ENCODE measurements at places on chromosomes 1 and 21.

DNA sequence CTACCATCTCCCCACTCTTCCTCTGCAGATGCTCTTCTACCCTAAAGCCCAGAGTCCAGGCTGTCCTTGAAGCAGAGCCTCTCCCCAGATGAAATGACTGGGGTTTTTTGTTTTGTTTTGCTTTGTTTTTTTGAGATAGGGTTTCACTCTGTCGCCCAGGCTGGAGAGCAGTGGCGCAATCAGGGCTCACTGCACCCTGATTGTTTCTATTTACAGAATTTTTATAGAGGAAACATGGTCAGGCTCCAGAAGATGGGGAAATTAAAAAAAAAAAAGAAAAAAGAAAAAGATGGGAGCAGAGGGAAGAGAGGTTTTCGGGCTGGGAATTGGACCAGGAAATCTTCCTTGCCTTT lies 43.7 kb upstream of the ZNF281 start:
- no peak for DNase-seq

DNA sequence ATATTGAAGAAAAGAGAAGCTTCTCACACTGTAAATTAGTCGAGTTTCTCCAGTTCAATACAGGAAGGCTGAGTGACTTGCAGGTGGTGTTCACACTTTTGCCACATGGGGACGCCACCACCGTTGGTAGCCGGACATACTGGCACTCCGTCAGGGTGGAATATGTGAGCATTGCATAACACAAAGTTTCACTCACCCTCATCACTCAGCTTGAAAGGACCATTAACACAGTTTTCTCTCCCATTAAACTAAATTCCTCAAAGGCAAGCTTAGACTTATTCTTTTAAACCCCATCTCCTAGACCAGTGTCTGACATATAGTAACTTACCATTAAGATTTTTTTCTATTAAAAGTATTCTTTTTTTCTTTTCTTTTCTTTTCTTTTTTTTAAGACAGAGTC lies 105.3 kb upstream of the SERBP1 start:
- peak; percentile 77 for DNase-seq

DNA sequence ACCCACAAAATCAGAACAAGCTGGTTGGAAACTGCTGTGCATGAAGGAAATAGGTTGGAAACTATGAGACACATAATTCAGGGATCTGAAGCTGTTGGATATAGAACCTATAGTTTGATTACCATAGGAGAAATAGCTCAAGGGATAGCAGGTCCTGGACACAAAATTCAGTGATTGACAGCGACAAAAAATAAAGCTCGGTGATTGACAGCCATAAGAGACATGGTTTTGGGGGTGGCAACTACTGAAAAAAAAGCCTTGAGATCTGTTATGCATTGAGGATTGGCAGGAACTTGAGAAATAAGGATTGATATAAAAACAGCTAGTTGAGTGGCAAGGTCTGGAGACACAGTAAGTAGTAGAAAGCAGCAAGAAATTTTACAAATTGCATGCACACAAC lies at the start of gene KRTAP25-1:
Gene KRTAP25-1, minus strand, starts transcription at position 300 of the 400 bp plus-strand sequence. Its CDS starts 24 bp downstream, at position 276.
- DNase-seq = no peak

- peak; percentile 33 for DNase-seq
Observed at GRCh38 chr1:218349348-218350034, 4.4 kb downstream of the TGFB2 start.

- no peak for DNase-seq
Observed at GRCh38 chr1:181704546-181704945, 221.2 kb downstream of the CACNA1E start.

DNA sequence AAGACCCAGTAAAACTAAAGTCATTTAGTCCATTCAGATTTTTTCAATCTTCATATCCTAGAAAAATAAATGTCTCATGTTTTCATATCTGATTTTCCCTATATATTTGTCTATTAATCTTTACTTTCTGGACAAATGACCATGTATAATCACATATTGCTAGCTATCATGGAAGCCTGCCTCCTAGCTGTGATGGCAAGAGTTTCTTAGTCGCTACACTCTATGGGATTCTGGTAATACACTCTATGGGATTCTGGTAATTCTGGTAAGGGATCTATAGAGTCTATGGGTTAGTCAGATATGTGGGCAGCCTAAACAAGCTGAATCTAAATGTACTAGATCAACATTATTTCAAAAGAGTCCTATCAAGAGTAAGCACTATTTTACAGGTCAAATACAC lies 198.7 kb upstream of the LHX8 start:
- no peak for DNase-seq

DNA sequence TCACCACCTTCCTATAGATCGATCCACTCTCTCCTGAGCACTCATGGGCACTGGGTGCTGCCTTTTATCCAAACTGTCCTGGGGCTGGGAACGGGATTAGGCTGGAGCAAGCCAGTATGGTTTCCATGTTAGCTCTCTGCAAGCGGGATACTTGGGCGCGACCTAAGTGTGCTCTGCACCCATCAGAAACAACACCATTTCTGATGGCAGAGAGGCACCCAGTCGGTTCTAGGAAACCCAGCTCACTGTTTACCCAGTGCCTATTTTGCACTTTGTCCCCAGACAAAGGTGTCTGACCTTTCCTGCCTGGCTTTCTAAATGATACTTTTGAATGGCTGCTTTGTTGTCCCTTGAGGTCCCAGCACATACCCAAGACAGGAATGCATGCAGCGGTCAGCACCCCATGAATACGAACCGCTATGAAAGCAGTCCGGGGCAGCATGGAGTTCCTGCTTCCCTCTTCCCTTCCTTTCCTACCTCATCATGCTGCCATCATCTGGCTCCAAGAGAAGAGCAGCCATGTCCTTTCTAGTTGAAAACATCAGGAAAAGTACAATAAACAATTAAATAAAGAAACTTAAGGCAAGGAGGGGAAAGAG lies 83.9 kb downstream of the TRABD2B start:
- no peak for DNase-seq

DNA sequence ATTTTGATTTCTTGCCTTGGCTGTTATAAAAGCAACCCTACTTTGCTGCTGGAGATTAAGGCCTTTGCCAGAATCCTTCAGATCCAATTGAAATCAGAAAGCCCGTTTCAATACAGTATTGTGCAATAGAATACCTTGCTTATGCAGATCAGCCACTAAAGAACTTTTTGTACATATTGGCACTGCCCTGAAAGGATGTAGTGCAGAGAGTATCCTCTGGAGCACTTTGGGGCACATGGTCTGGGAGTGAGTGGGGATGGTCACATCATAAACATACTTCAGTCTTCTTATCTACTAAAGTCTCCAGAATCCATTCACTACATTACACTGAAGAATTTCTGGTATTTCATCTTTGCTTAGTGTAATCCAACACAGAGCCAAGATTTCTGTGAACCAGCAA lies 189.0 kb downstream of the CENPF start:
- peak; percentile 21 for DNase-seq

- no peak for DNase-seq
Observed at GRCh38 chr1:243236604-243237252, 18.4 kb downstream of the CEP170 start.

DNA sequence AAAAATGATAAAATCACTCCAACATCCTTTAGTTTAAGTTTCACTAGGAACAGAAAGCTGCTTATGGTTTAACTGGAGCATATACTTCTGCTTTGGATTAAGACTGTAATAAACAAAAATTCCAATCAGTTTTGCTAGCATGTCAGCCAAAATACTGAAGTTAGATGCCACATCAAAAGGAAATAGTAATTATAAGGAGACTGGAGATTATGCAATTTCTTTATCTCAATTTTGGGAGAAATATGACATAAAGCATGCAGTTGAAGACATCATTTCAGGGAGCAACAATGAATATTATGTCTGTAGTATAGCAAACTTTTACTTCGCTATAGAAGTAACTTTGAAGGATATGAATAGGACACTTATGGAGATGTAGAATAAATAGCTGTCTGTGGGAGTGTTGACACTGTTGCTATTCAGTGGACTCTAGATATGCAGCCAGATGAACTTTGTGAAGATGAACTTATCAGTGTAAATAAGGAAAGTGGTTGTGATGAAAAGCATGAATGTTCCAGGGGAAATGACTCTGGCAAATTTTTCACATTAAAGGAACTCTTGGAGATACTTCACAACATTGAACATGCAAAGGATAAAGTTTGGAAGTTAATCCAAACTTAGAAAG lies 107.8 kb downstream of the RABGAP1L start:
- no peak for DNase-seq

DNA sequence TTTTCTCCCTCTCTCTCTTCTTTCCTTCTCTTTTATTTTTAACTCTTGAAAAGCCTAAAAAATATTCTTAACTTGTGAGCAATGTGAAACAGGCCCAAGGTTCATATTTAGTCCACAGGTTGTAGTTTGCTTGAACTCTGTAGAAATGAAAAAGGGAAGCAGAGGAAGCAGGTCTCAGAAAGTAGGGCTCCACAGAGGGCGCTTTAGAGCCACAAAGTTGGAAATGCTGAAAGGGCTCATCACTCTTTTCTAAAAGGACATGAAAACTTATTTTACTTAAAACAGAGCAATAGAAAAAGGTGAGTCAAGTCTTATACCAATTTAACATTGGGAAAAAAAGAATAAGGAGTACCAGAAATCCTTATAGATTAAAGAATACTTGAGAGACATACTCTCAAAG lies 247.0 kb downstream of the USP25 start:
- no peak for DNase-seq

DNA sequence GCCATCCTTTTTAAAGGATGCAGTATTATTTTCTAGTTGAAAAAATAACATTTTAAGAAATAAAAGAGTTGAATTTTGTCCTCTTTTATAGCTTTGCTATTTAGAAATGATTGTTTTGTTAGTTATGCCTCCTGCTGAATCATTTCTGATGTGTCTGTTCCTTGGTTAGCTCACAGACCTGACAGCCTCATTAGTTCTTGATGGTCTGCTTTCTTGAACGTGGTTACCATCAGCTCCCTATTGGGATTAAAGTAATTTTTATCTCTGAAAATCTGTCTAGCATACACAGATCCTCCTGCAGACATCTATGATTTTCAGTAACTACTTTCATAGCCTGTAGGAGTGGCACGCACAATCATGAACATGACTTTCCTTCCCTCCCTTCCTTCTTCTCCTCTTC lies 447.6 kb upstream of the B3GALT2 start:
- DNase-seq = no peak

- DNase-seq = no peak
Observed at GRCh38 chr1:57319165-57319564, 104.7 kb downstream of the DAB1 start.

- DNase-seq = peak; percentile 51
Observed at GRCh38 chr1:200640963-200641401, 20.4 kb upstream of the KIF14 start.

- DNase-seq = no peak
Observed at GRCh38 chr1:186839041-186839400, 10.3 kb downstream of the PLA2G4A start.

- no peak for DNase-seq
Observed at GRCh38 chr21:44657635-44658540, at the start of gene KRTAP12-3. TSS of gene KRTAP12-3 (plus strand) at chr21:44657932. CDS start at chr21:44657980, 48 bp downstream.

- DNase-seq = no peak
Observed at GRCh38 chr1:20578062-20578461, 10.8 kb upstream of the CDA start.

DNA sequence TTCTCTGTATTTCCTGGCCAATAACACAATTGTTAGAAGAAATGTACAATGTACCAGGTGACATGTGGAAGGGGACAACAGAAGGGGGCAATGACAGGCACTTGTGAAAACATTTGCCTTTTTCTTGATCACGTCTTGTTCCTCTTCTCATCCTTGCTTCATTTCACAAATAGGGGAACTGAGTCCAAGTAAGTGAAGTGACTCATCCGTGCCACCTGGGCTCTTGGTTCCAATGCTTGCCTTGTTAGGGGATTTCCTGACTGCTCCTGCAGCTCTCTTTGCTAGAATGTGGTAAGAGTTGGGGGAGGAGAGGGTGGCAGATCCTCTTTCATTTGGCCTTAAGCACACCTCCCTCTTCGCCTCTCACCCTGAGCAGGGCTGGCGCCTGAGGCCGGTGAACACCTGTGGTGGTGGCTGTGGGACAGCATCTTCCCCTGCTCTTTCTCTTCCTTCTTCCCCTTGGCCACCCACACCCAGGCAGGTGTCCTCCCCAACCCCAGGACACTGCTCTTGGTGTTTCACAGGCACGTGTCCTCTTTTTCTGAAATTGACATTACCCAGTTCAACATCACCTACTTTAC lies 2.2 kb upstream of the RHEX start:
- DNase-seq = no peak

DNA sequence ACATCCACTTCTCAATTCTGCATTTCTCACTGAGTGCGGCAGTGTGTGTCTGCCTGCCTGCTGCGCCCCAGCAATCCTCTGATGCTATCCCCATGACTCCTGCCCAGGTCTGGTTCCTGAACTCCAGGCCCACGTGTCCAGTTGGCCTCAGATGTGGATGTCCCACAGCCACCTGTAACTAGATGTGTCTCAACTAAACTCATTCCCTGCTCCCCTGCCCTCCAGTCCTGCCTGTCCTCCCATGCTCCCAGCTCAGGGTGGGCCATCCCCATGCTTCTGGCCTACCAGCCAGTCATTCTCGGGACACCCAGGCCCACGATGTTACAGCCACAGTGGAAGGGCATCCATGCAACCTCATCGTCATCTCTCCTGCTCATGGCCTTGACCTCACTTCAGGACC lies 76.8 kb downstream of the STUM start:
- DNase-seq = no peak

DNA sequence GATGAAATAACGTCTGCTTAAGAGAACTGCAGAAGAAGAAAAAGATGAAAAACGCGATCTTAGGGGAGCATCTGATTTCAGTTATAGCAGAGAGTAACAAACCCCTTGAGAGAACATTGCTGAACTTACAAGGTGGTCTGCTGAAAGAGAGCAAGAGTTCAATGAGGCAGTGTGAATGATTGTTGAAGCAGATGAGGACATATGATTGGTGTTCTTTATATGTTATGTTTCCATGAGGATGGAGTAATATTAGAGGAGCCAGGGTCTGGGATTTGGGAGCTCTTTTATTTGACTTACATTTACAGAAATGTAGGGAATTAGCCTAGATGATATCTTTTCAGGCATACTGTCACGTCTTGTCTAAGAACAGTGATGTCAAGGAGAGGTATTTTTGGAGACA lies 1302.0 kb downstream of the KCNT2 start:
- DNase-seq = no peak

- DNase-seq = no peak
Observed at GRCh38 chr1:56188221-56188620, 391.1 kb downstream of the PLPP3 start.

GRCh38 chr1:230824551-230824918 lies 43.8 kb downstream of the C1orf198 start:
- DNase-seq = peak; percentile 34

DNA sequence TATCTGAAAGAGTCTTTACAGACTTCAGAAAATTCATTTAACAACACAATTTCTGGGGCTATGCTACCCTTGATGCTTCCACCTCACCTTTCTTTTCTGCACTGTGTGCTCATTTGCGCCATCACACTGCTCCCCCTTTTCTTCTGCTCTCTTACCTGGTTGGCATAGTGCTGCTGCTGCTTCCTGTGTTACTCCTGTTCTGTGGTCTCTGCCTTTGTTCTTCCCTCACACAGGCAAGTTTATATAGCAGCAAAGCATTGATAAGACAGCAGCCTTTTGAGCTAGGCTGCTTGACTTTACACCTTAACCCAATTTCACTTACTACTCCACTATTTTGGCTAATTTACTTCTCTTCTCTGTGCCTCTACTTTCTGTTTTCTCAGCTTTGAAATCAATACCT lies 18.3 kb downstream of the SGIP1 start:
- DNase-seq = no peak

- peak; percentile 25 for DNase-seq
Observed at GRCh38 chr1:87951852-87952251, 623.2 kb downstream of the LMO4 start.

GRCh38 chr21:43608225-43608624 lies 51.1 kb downstream of the HSF2BP start:
- peak; percentile 92 for DNase-seq

- DNase-seq = no peak
Observed at GRCh38 chr1:166978821-166979220, 3.5 kb upstream of the ILDR2 start.

- no peak for DNase-seq
Observed at GRCh38 chr1:236543065-236543669, 19.4 kb downstream of the LGALS8 start.

All from A172 (cell line).